ENCODE measurements at places on chromosomes 7 and 10. TPM values are rescaled to one million over a fixed set of nuclear protein-coding genes. Genes with fewer than 3 reads are reported as not detected.

DNA sequence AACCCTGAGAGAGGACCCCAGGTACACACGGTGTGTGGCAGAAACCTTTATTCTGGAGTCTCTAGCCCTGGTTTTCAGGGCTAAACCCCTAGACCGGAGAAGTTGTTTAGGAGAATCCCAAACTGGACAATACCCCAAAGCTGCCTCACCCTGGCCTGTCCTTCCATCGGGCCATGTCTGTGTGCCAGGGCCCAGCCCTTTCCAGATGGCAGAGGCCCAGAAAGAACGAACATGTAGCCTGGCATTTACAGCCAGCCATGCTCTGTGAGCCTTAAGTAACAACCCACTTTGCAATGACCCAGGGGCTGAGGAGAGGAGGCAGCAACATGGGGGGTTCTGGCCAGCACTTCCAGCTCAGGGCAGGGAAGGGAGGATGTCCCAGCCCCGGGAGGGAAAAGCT lies 142.1 kb downstream of the NEURL1 start:
- no peak for DNase-seq

Gene CELF2
- total RNA-seq: 3.1 TPM

Gene ERVW-1
- total RNA-seq: not detected

Gene SLC26A3
- not detected for total RNA-seq

Gene JAKMIP3
- 0.20 TPM for total RNA-seq

Gene HYAL4
- total RNA-seq: 0.20 TPM

Gene ADRB1
- total RNA-seq: 54.4 TPM

- no peak for DNase-seq
These were observed 30.4 kb upstream of the VCL start for GRCh38 chr10:73967544-73967943.

DNA sequence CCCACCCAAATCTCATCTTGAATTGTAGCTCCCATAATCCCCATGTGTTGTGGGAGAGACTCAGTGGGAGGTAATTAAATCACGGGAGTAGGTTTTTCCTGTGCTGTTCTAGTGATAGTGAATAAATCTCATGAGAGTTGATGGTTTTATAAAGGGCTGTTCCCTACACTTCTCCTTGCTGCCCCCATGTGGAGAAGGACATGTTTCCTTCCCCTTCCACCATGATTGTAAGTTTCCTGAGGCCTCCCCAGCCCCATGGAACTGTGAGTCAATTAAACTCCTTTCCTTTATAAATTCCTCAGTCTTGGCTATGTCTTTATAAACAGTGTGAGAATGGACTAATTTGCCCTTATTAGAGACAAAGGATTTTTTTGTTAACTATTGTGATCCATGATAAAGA lies 48.5 kb upstream of the MKX start:
- DNase-seq: no peak

Gene TMEM270
- total RNA-seq: not detected

DNA sequence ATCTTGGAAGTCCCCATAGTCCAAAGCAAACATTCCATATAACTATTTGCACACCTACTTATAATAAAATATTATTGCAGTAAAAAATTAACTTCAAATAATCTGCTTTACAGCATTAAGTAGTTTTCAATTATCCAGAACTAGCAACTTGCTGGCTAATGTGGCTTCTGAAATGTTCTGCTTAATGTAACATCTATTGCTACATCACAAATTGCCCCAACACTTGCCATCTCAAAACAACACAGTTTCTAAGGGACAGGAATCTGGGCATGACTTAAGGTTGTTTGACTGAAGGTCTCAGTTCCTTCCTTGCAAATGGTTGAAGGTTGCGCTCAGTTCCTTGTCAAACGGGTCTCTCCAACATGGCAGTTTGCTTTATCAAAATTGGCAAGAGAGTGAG lies 378.5 kb upstream of the SEMA3C start:
- DNase-seq: no peak

Gene NEUROD6
- not detected for total RNA-seq

DNA sequence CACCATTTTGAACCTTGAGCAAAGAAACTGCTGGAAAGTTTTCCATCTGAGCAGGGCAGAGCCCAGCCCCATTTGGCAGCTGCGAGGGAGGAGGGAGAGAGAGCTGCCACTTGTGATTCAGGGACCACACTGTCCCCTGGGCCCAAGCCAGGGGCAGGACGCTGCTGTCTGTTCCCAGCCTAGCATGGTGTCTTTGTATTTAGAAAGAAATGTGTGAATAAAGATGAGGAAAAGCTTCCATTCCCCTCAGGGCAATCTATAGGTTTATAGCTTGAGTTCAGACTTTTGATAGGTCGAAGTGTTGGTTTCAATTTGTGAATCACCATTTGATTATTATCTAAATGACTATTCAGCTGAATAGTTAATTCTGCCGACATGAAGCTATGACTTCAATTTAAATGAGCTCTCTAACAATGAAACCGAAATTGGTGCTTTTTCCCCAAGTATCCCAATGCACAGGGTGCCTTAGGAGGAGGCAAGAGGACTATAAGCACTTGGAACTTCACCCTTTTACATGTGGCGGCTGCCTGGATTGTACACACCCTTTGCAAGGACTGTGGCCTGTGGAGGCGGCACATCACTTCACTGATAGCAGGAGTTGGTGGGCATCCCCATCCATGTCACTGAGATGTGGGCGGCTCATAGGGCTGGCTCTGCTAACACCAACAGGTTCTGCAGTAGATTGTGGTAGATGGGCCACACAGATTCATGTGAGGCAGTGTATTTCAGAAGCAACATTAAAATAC lies 223.5 kb downstream of the CCDC3 start:
- no peak for DNase-seq

DNA sequence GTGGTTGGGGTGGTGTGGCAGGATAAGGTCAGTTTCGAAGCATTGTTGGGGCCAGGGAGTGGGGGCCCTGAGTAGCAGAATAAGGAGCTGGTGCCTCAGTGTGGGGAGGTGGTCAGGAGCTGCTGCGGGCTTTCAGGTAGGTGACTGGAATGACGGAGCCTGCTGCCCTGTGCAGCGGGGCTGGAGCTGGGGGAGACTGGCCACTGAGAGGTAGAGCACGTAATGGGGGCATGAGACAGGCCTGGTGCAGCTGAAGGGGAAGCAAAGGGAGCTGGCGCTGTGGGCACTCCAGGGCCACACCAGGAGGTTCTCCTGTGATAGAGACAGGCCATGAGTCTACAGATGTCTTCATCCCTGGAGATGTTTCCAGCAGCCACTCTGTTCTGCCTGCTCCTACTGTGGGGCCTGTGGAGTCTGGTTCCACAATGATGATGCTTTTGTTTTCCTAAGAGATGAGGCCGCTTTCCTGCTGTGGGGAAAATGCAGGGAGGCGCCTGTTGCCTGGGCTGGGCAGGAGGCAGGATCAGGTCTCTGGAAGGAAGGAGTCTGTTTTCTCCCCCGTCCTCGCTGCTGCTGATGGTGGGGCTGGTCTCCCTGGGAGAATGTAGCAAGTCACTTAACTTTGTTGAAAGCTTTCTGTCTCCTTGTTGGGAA lies 31.1 kb downstream of the NUB1 start:
- DNase-seq: no peak

DNA sequence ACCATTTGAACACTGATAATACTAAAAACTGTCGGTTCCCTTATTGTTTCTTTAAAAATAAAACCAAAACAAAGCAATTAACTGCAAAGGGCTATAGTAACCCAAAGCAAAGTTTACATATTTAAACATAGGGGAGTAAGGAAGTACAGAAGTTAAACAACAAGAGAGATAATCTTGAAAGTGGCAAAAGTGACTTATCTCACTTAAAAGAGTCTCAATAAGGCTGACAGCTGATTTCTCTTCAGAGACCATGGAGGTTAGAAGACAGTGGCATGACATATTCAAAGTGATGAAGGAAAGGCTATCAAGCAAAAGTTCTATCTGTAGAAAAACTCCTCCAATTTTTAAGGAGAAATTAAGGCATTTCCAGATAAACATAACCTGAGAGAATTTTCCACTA lies 233.5 kb upstream of the HDAC9 start:
- DNase-seq: no peak

Gene SKAP2
- 9.6 TPM for total RNA-seq

Gene FAM237B
- not detected for total RNA-seq

DNA sequence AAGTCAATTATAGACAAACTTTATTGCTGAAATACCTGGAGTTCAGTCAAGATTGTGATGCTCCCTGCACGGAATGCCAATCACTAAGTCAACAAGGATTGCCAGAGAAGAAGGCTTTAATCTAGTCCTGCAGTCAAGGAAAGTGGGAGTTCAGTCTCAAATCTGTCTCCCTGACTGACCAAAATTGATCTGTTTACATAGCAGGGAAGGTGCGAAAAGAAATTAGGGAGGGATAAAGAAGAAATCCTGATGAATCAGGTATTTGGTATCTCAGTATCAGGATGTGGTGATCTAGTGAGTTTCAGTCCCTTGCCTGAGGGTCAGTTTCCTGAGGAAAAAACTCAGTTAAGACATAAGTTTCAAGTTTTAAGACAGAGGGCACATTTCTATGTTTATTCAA lies 2.1 kb upstream of the AKR1D1 start:
- no peak for DNase-seq

- DNase-seq: no peak
These were observed 263.0 kb upstream of the NEBL start for GRCh38 chr10:21160116-21160515.

GRCh38 chr7:36852017-36852416 lies 127.7 kb upstream of the AOAH start:
- peak; percentile 12 for DNase-seq

Gene SORBS1
- 1.1 TPM for total RNA-seq

- DNase-seq: no peak
These were observed 299.3 kb downstream of the GRM8 start for GRCh38 chr7:126953461-126953860.

Gene CYP2W1
- not detected for total RNA-seq

Gene TRPV5
- not detected for total RNA-seq

- DNase-seq: no peak
These were observed 43.4 kb upstream of the CCDC7 start for GRCh38 chr10:32402499-32402898.

- peak; percentile 33 for DNase-seq
These were observed 89.6 kb downstream of the VTI1A start for GRCh38 chr10:112536663-112537062.

- no peak for DNase-seq
These were observed 371.4 kb downstream of the DNAJB6 start for GRCh38 chr7:157707983-157708918.

GRCh38 chr10:72215611-72216549 lies at the start of the genes ANAPC16 and ASCC1:
Gene ANAPC16, plus strand, starts transcription at chr10:72216012. Its CDS starts 7,903 bp downstream, at chr10:72223915.
Gene ASCC1, minus strand, starts transcription at chr10:72216276. Its CDS starts 2,978 bp downstream, at chr10:72213298.
- peak; percentile 91 for DNase-seq

DNA sequence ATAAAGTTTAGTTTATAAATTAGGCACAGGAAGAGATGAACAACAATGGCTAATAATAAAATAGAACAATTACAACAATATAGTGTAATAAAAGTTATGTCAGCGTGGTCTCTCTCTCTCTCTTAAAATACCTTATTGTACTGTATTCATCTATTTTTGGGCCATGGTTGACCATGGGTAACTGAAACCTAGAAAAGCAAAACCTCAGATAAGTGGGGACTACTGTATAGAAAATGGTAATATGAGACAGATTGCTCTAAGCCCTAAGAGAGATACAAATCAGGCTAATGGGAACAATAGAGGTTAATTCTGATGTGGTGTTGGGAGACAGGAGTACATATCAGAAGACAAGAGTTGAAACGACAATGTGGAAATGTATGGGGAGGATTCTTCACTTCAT lies 86.2 kb downstream of the ZNF365 start:
- no peak for DNase-seq

GRCh38 chr7:13904007-13904406 lies 85.5 kb downstream of the ETV1 start:
- DNase-seq: no peak

GRCh38 chr7:130723784-130724183 lies 10.2 kb downstream of the KLF14 start:
- peak; percentile 6 for DNase-seq

- peak; percentile 95 for DNase-seq
These were observed 5.5 kb downstream of the CREB3L2 start for GRCh38 chr7:137996386-137996851.

Gene PVRIG
- total RNA-seq: not detected

Gene PIP
- total RNA-seq: not detected

DNA sequence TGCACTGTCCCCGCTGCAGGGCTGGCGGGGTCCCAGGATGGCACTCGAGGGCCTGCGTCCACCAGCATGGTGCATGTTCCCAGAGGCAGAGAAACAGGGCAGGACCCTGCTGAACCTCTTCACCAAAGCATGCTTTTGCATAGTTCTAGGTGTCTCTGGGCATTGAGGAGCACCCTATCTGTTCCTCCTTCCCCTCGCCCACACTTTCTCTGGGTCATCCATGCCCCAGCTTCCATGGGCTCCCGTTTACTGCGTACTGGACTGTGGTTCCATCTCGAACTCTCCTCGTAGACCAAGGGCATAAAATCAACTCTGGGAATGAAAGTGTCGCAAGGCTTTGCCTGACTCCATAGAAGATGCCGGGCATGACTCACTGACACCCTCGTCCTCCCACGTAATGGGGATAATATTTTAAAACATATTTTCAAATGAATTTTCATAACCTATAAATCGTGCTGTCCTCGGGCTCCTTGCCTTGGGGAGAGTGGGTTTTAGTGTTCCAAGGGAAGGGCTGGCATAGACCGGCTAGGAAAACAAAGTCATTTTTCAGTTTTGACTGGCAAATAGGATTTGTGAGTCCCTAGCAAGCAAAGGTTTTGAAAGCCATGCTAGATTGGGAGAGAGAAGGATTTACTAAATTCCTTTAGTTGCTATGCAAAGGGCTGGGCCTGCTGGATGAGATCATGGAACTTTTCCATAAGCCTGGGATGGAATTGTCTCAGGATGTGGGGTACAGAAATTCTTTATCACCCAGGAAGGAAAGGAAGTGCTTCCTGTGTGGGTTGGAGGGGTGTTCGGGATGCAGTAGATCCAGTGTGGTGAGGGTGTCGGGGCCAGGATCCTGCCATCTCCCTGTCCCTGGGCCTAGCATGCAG lies 498.7 kb upstream of the MKI67 start:
- no peak for DNase-seq

Gene MRC1
- total RNA-seq: 148 TPM

DNA sequence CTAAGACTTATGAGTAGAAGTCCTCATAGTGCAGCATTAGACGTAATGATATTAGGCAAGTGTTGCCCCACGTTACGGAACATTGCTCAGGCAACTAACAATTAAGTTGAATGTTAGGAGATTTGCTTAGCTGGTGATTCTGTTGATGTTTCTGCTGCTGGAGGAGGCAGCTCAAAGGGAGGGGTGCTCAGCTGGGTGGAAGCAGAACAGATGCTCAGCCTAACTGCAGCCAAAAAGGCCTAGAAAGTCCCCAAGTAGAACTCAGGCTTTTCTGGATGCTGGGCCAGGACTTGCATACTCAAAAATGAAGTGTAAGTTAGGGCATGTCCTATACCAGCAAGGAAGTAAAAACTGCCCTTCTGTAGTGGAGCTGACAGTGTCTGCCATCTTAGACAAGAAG lies 201.4 kb downstream of the ADRA2A start:
- no peak for DNase-seq

GRCh38 chr10:80201608-80202141 lies 3.7 kb downstream of the ANXA11 start:
- no peak for DNase-seq

GRCh38 chr7:102272075-102272916 lies 14.4 kb upstream of the SH2B2 start:
- DNase-seq: peak; percentile 87

Gene CALML5
- not detected for total RNA-seq

- DNase-seq: no peak
These were observed 88.0 kb downstream of the PDGFA start for GRCh38 chr7:431658-432111.

Gene FGFR2
- total RNA-seq: not detected

- DNase-seq: no peak
These were observed 48.4 kb downstream of the FGFBP3 start for GRCh38 chr10:91860885-91861284.

Data from lung microvascular endothelial cell (primary cell).